Progenitor cell of endocrine pancreas (in vitro differentiated cells): ENCODE measurements at places on chromosomes 13 and 19. TPM values are rescaled to one million over a fixed set of nuclear protein-coding genes. Genes with fewer than 3 reads are reported as not detected.

The STARD13 gene
- total RNA-seq = 11.6 and 11.7 TPM in 2 replicates

The IGFL1 gene
- not detected in 2 replicates for total RNA-seq

The ATP8B3 gene
- 3.7 and 4.1 TPM in 2 replicates for total RNA-seq

The TJP3 gene
- total RNA-seq = 36.3 and 40.7 TPM in 2 replicates

The OR7G3 gene
- total RNA-seq = not detected in 2 replicates

The FFAR1 gene
- total RNA-seq = 0.33 and 0.74 TPM in 2 replicates

GRCh38 chr13:110314516-110315245, 7.6 kb downstream of the COL4A2 start:
- H3K36me3 ChIP-seq = peaks cover 9% of the 10 kb centered on the region
- no peak overlapping the region for H3K4me3 ChIP-seq
- DNase-seq = no peak
- H3K27ac ChIP-seq = no peak overlapping the region
- H3K27me3 ChIP-seq = peaks cover 6% of the 10 kb centered on the region

- H3K4me3 ChIP-seq = no peak overlapping the region
- H3K36me3 ChIP-seq = peaks cover 12% of the 10 kb centered on the region
- no peak overlapping the region for H3K27ac ChIP-seq
- H3K4me1 ChIP-seq = no peaks in the 10 kb centered on the region
Measured at GRCh38 chr19:17060802-17061201, 14.4 kb downstream of the HAUS8 start.

- no peak for DNase-seq
- no peak overlapping the region for H3K27ac ChIP-seq
- no peaks in the 10 kb centered on the region for H3K27me3 ChIP-seq
- H3K4me3 ChIP-seq = no peak overlapping the region
- H3K36me3 ChIP-seq = no peaks in the 10 kb centered on the region
Measured at GRCh38 chr19:38806371-38806770, 6.4 kb downstream of the LGALS4 start.

DNA sequence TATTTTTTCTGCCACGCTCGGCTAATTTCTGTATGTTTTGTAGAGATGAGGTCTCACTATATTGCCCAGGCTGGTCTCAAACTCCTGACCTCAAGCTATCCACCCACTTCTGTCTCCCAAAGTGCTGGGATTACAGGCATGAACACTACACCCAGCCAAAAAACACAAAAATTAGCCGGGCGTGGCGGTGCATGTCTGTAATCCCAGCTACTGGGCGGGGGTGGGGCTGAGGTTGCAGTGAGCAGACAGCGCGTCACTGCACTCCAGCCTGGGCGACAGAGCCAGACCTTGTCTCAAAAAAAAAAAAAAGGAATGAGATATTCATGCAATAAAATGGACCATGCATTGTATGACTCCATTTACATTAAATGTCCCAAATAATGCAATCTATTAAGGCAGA, 32.2 kb downstream of the VASP start:
- peaks cover 3% of the 10 kb centered on the region for H3K36me3 ChIP-seq
- H3K4me1 ChIP-seq = peaks cover 1% of the 10 kb centered on the region
- no peak overlapping the region for H3K27ac ChIP-seq
- H3K4me3 ChIP-seq = no peak overlapping the region

DNA sequence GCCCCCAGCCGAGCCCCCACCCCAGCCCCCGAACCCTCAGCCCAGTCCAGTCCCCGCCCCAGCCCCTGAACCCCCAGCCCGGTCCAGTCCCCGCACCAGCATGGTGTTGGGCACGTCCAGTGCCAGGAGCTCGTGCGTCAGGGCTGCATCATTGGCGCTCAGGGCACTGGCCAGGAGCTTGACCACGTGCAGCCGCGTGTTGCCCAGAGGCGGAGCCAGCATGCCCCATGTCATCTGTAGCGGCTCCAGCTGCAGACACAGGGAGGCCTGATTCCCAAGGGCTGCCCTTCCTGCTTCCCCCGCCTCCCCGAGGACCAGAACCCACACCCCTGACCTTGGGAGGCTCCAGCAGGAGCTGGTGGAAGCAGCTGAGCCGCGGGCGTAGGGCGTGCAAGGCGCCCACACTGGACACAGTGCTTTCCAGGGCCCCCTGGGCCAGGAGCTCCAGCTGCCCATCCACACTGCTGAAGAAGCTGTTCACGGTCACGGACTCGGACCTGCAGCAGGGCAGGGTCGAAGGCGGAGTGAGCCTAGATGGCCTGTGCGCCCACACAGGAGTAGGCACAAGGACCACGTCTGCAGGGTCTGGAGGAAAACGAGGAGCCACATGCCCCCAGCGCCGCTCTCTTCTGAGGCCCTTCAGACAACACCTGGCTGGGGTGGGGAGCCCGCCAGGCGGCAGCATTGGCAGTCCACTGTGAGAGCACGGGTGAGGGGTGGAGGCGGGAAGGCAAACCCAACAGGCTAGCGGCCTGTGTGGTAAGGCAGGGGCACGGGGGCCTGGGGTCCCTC, 12.8 kb upstream of the TMEM86B start:
- H3K4me3 ChIP-seq = no peak overlapping the region
- DNase-seq = no peak
- H3K27ac ChIP-seq = no peak overlapping the region
- no peaks in the 10 kb centered on the region for H3K27me3 ChIP-seq
- peaks cover 20% of the 10 kb centered on the region for H3K36me3 ChIP-seq

DNA sequence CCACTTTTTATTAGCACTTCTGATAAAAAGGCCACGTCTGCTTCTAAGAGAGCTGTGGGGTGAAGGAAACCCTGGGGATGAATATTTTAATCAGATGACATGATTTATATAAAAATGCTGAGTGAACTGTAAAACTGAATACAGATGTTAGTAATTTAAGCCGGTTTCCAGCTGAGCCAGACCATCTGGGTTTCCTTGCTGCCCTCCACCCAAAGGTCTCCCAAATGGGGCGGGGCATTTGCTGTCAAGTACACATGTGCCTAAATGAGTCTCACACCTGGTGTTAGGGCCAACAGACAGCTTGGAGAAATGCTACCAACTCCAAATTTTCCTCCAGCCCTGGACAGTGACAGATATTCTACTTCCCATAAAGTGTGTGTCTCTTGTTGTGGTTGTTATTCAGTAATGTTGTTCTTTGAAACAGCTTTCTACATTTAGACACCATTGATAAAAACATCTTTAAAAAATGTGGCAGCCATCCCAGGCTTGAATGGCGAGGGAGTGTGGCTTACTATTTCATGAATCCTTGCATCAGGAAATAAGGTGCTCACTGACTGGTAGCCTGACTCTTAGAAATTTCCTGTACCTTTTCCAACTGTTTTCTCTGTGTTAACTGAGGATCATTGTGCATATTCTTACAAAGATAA, 350.4 kb downstream of the MTUS2 start:
- peaks cover 6% of the 10 kb centered on the region for H3K4me1 ChIP-seq
- H3K4me3 ChIP-seq = no peak overlapping the region
- DNase-seq = no peak

GRCh38 chr13:25380082-25380481, 8.3 kb downstream of the ATP8A2 start:
- H3K4me1 ChIP-seq = no peaks in the 10 kb centered on the region
- peaks cover 17% of the 10 kb centered on the region for H3K27me3 ChIP-seq
- H3K27ac ChIP-seq = no peak overlapping the region
- H3K4me3 ChIP-seq = no peak overlapping the region
- H3K36me3 ChIP-seq = no peaks in the 10 kb centered on the region

DNA sequence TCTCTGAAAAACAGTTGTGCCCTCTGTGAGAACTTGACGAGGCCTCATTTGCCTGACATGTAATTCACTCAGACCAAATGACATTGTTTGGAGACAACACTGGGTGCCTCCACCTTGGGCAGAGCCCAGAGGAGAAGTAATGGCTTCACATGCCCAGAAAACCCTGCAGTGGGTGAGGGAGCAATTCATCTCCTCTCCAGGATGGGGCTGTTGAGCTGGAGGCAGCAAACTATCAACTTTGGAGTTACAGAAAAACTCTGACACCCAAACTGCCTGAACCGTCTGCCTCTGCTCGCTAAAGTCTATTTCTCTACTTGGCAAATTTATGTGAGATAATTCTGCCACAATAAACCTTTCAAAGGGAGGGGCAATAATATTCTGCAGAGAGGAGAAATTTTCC, 146.9 kb downstream of the DCLK1 start:
- H3K36me3 ChIP-seq = no peaks in the 10 kb centered on the region
- no peak overlapping the region for H3K27ac ChIP-seq
- no peaks in the 10 kb centered on the region for H3K4me1 ChIP-seq

DNA sequence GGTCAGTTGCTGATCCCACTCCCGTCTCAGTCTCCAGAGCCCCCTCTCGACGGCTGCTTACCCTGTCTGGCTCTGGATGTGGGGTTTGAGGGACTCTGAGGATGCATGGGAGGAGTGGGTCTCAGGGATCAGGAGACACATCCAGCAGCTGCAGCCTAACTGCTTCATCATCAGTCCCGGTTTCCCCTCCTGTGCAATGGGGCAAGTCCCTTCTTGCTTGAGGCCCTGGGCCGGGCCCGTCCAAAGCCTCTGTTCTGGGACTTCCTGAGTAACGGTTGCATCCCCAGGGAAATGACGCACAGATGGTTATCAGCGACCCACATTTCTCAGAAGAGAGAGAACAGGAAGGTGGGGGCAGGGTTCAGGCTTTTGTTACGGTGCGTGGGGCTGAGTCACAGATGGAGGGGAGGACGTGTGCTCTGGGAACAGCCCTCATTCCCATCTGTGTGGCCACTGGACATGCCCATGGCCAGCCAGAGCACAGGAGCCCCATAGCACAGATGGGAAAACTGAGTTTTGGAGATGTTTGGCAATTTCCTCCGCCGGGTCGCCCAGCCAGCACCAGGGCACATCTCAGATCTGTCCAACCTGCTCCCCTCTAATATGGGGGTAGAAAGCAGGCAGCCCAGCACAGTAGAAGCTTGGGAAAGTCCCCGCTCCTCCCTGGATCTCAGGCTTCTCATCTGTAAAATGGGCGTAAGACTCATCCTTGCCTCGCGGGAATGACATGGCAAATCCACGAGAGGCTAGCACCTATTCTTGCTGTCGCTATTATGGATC, 19.3 kb downstream of the GNA15 start:
- H3K4me1 ChIP-seq = no peaks in the 10 kb centered on the region
- H3K27me3 ChIP-seq = peaks cover 3% of the 10 kb centered on the region
- H3K36me3 ChIP-seq = no peaks in the 10 kb centered on the region

- H3K27ac ChIP-seq = no peak overlapping the region
- H3K4me3 ChIP-seq = no peak overlapping the region
- peaks cover 2% of the 10 kb centered on the region for H3K36me3 ChIP-seq
- peaks cover 13% of the 10 kb centered on the region for H3K4me1 ChIP-seq
- H3K27me3 ChIP-seq = no peaks in the 10 kb centered on the region
Measured at GRCh38 chr19:17138937-17139598, 63.5 kb downstream of the MYO9B start.

GRCh38 chr13:46082324-46082723, 22.5 kb downstream of the CPB2 start:
- H3K36me3 ChIP-seq = no peaks in the 10 kb centered on the region
- DNase-seq = no peak
- H3K27ac ChIP-seq = no peak overlapping the region
- H3K4me1 ChIP-seq = no peaks in the 10 kb centered on the region

DNA sequence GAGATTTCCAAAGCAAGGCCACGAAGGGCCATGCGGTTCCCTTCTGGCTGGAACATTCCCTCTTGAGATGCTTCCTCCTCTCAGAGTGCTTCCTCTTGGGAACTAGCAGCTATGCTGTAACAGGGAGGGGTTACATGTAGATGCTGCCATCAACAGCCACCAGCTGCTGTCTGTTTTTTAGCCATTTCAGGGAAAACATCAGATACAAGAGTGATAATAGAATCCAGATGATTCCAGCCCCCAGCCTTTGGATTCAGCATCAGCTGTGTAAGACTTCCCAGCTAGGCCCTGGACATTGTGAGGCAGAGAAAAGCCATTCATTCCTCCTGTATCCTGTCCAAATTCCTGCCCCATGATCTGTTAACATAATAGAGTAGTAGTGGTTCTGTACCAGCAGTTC, 8.2 kb upstream of the ZNF177 start:
- peaks cover 69% of the 10 kb centered on the region for H3K36me3 ChIP-seq
- no peak overlapping the region for H3K27ac ChIP-seq
- no peak overlapping the region for H3K4me3 ChIP-seq
- H3K4me1 ChIP-seq = no peaks in the 10 kb centered on the region
- H3K27me3 ChIP-seq = no peaks in the 10 kb centered on the region

- no peaks in the 10 kb centered on the region for H3K27me3 ChIP-seq
- H3K36me3 ChIP-seq = peaks cover 5% of the 10 kb centered on the region
- H3K4me3 ChIP-seq = no peak overlapping the region
- no peak overlapping the region for H3K27ac ChIP-seq
Measured at GRCh38 chr13:113991191-113991669, 17.4 kb upstream of the C13orf46 start.

GRCh38 chr19:3852614-3853254, 16.1 kb downstream of the ZFR2 start:
- no peak overlapping the region for H3K27ac ChIP-seq
- H3K27me3 ChIP-seq = no peaks in the 10 kb centered on the region
- H3K36me3 ChIP-seq = peaks cover 4% of the 10 kb centered on the region
- H3K4me1 ChIP-seq = no peaks in the 10 kb centered on the region
- no peak overlapping the region for H3K4me3 ChIP-seq

- no peaks in the 10 kb centered on the region for H3K36me3 ChIP-seq
- DNase-seq = no peak
- H3K4me1 ChIP-seq = no peaks in the 10 kb centered on the region
- H3K4me3 ChIP-seq = no peak overlapping the region
- no peak overlapping the region for H3K27ac ChIP-seq
- H3K27me3 ChIP-seq = peaks cover 9% of the 10 kb centered on the region
Measured at GRCh38 chr13:25847145-25847544, 204.7 kb downstream of the SHISA2 start.

GRCh38 chr13:50629966-50630365, 213.5 kb downstream of the DLEU7 start:
- no peaks in the 10 kb centered on the region for H3K27me3 ChIP-seq
- H3K4me3 ChIP-seq = no peak overlapping the region
- peak overlapping the region; percentile 73 for H3K27ac ChIP-seq
- no peaks in the 10 kb centered on the region for H3K36me3 ChIP-seq
- no peak for DNase-seq

DNA sequence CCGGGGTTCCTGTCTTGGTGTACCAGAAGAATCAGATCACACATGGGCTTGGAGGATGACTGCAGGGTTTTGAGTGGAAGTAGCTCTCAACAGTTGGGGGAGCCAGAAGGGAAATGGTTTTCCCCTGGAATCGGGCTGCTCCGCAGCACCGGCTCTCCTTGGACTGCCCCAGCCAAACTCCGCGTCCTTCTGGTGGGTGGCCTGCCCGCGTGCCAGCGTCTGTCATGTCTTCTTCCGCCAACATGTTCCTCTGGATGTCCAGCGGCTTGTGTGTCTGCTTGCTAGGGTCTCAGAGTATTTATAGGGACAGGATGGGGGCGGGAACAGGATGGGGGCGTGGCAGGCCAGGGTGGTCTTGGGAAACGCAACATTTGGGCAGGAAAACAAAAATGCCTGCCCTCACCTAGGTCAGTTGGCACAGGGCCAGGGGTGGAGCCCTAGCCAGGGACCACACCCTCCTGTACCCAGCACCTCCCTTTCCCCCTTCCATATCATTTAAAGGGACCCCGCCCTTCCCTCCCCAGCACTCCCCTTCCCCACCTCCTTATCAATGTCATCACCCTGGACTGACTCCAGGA, 1.3 kb upstream of the ZNF30 start:
- H3K4me1 ChIP-seq = peaks cover 10% of the 10 kb centered on the region
- H3K4me3 ChIP-seq = no peak overlapping the region
- peaks cover 9% of the 10 kb centered on the region for H3K27me3 ChIP-seq
- H3K27ac ChIP-seq = no peak overlapping the region
- H3K36me3 ChIP-seq = peaks cover 9% of the 10 kb centered on the region

- DNase-seq = no peak
- peaks cover 30% of the 10 kb centered on the region for H3K27me3 ChIP-seq
- H3K36me3 ChIP-seq = no peaks in the 10 kb centered on the region
- no peak overlapping the region for H3K27ac ChIP-seq
- H3K4me1 ChIP-seq = peaks cover 1% of the 10 kb centered on the region
- no peak overlapping the region for H3K4me3 ChIP-seq
Measured at GRCh38 chr19:46530636-46531035, 35.0 kb upstream of the PNMA8B start.
